ENCODE measurements at places on chromosomes 7 and 10.

GRCh38 chr7:25180592-25180923 is 47.7 kb downstream of the NPVF start:
- DNase-seq: no peak

GRCh38 chr7:45662018-45662417 is 87.8 kb downstream of the ADCY1 start:
- DNase-seq: no peak

DNA sequence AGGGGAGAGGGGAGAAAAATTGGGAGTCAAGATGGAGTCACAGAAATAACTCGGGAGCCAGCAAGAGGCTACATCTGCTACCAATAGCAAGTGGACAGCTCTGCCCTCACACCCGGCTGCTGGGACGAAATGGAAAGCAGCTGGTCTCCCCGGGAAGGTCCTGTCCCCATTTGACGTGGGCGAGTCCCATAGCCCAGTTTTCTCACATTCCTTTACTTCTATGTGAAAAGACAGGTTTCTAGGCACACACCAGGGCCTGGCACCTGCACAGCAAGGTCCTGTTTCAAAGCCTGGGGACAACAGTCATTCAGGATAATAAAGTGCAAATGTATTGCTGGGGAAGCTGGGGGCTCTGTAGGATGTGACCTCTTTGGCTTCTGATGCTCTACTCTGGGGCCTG is 162.6 kb downstream of the OAT start:
- DNase-seq: no peak

DNA sequence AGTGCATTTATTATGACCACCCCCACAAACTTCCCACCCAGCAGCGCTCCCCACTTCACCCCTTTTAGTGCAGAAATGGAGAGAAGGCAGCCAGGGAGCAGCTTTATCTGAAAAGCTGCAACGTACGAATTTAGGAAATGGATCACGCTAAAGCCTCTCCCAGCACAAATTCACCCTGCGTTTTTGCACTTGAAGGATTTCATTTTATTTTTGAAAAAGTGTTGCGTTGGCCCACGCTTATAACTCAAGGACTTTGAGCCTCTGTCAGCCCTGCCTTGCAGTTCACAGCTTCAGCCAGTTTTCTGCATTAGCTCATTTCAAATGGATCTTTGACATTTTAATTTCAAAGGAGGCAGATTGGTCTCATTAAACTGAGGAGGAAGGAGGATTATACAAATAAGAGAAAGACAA is 556.1 kb downstream of the KCNMA1 start:
- no peak for DNase-seq

GRCh38 chr7:34332006-34332405 is 326.0 kb upstream of the NPSR1 start:
- DNase-seq: no peak

- no peak for DNase-seq
These were observed 39.5 kb downstream of the LBX1 start for GRCh38 chr10:101189461-101190401.

- no peak for DNase-seq
These were observed 8.9 kb upstream of the NANOS1 start for GRCh38 chr10:119020627-119020946.

GRCh38 chr10:98745645-98746044 is 298.9 kb upstream of the HPS1 start:
- DNase-seq: no peak

- DNase-seq: no peak
These were observed 110.4 kb downstream of the RAMP3 start for GRCh38 chr7:45268013-45268412.

- DNase-seq: peak; percentile 13
These were observed 945 bp downstream of the ADD3 start for GRCh38 chr10:110008518-110009339.

- no peak for DNase-seq
These were observed 48.3 kb upstream of the STEAP1B start for GRCh38 chr7:22548313-22548712.

GRCh38 chr7:618539-619367 is 99.1 kb upstream of the PDGFA start:
- DNase-seq: no peak

- DNase-seq: peak; percentile 21
These were observed 44.3 kb downstream of the TRRAP start for GRCh38 chr7:98922392-98923187.

DNA sequence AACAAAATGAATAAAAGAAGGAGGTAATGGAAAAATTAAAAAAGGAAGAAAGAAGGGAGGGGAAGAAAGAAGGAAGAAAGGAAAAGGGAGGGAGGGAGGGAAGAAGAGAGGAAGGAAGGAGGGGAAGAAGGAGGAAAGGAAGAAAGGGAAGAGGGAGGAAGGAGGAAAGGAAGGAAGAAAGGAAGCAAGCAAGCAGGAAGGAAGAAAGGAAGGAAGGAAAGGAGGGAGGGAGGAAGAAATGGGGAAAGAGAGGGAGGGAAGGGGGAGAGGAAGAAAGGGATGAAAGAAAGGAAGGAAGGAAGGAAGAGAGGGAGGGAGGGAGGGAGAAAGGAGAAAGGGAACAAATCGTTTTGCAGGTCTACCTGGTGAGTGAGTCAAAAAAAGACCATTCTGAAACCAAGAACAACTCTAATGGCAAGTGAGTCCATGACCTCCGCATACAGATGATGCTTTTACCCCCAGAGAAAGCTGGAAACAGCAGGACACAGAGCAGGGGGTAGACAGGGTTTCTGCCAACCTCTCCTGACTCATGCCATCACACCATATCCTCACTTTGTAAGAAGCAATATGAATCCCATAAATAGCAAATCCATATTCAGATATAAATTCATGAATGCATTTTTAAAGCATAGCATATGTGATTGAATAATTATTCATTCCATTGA is 1112.9 kb upstream of the AUTS2 start:
- no peak for DNase-seq

DNA sequence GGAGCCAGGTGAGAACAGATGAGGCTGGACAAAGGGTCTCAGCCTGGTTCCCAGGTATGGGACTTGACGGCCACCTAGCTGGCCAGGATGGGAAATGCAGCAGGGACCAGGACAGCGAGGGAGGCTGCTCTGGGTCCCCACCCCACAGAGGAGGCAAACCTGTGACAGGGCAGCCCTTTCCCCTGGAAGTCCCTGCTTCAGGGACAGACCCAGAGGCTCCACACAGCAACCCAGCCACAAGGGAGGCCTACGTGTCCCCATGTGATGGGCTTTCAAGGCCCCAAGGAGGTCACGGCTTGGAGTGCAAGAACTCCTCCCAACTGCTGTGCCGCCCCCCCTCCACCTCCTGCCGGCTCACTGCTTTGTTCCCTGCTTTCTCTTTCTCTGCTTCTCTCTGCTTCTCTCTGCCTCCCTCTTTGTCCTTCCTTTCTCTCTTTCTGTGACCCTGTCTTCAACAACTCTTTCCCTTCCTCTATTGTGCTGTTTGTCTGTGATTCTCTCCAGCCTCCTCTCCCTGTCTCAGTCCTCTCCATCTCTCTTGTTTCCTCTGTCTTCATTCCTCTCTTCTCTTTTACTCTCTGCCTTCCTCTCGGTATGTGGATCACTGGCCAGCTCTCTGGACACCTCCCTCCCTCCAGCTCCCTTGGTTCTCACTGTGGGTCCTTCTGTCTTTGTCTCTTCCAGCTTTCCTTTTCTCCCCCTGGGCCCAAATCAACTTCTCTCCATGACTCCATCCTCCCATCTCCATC is 9.6 kb upstream of the EIF5AL1 start:
- DNase-seq: peak; percentile 40

- no peak for DNase-seq
These were observed 54.0 kb downstream of the CH25H start for GRCh38 chr10:89153116-89153515.

DNA sequence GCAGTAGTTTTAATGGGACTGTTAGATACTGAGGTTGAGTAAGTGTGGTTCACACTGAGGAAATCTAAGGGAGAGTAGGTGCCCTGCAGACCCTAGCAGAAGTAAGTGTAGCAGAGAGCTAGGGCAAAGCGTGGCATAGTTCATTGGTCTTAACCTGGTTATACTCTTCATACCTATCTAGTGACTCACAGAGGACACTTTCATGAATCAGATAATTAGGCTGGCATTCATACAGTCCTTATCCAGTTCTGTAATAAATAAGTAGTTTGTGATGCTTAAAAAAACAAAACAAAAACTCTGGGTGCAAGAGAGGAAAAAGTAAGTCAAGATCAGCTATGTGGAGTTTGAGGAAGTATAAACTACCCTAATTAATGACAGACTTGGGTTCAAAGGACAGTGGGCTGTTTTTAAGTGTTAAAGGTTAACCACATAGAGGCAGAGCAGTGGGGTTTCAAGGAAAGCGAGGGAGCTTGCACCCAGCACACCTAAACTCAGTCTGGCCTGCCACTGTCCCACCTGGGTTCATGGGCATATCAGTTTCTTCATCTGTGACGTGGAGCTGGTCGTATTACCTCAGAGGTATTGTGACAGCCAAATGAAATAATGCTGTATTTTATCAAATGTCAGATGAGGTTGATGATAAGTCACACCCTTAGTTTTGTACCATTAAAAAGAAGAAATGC is 27.1 kb downstream of the LMTK2 start:
- DNase-seq: peak; percentile 51

- DNase-seq: no peak
These were observed 56.2 kb upstream of the ATP6V0A4 start for GRCh38 chr7:138854115-138854645.

GRCh38 chr10:129442866-129443265 is 24.2 kb upstream of the MGMT start:
- DNase-seq: no peak

DNA sequence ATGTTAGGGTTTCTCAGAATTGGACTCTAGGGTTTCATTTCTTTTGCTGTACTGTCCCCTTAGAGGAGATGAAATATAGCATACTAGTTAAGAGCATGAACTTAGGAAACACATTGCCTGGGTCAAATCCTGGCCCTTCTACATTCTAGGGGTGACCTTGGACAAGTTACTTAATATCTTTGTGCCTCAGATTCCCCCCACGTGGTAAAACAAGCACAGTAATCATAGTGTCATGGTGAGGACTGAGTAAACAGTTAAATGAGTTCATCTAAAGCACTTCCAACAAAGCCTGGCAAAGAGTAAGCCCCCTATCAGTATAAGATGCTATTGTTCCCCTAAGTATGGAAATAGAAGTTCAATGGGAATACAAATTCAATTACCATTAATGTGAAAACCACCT is 5.1 kb downstream of the DPY19L1 start:
- no peak for DNase-seq

DNA sequence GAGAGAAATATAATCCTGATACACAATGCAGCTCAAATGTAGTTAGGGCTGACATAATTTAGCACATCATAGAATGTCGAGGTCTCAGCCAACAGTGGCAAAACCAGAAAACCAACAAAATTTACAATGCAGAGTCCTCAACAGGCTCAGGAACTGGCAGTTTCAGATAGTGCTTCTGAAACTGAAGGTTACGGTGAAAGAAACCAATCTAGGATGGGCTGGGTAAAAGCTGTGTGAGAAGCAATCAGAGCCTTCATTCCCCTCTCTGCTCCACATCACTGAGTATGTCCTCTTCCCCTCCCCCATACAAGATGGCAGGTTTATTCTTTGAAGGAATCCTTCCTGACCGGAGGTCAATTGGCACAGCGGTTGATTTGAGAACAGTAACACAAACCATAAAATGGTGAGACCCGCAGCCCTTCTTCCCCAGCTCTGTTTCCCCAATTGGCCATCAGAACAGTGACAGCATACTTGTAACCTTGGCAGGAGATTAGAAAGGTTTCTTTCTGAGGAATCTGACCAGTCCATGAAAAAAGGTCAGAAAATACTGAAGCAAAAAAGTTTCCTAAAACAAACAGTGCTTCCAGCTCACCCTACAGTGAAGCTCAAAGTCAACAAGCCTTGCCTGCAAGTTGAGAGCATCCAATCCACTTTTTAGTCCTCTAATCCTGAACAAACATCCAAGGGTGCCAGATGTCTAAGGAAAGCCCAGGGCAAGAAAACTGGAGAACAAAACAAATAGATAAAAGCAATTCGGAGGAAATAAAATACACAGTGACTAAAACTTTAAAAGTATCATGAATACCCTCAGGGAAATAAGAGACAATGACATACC is 53.9 kb upstream of the IL6 start:
- no peak for DNase-seq

GRCh38 chr7:23383225-23383624 is 84.1 kb downstream of the MALSU1 start:
- peak; percentile 53 for DNase-seq

- DNase-seq: no peak
These were observed 108.2 kb upstream of the MKLN1 start for GRCh38 chr7:131219312-131220041.

GRCh38 chr10:4931587-4931986 is 31.6 kb upstream of the AKR1C1 start:
- DNase-seq: no peak

DNA sequence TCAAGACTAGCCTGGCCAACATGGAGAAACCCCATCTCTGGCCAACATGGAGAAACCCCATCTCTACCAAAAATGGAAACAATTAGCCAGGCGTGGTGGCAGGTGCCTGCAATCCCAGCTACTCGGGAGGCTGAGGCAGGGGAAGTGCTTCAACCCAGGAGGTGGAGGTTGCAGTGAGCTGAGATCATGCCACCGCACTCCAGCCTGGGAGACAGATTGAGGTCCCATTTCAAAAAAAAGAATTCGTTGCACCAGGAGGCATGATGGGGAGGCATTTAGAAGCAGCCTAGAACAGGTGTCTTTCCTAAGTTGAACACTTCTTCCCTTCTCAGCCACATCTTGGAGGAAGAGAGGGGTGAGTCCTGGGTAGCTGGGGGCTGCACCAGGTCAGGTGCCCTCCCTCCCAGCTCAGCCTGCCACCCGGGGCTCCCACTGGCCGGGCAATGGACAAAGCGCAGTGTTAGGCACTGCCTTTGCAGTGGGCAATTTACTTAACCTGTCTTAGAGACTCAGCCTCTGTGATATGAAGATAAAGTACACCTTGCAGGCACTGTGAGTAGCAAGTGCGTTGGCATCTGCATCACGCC is 726.8 kb downstream of the PARD3 start:
- DNase-seq: no peak

DNA sequence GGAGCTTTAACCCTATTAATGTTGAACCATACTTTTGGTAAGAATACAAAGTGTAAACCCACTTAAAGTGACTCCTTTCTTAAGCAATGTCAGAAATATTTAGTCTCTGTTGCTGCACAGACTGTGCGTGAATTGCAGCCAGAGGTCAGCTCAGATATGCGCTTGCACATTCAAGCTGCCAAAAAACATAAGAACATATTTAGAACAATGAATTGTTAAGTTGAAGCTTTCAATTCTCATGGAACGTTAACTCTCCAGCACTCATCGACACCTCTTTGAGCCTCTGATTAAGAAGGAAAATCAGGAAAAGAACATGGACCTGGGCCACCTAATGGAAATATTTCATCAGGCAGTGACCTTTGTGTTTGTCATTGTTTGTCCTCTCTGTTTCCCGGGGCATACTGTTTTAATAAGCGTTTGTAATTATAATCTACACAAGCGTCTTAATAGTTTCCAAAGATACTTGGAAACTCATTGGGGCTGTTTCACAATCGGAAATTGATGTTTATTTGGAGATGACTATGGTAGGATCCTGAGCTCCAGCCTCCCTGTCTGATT is 193.0 kb upstream of the CELF2 start:
- DNase-seq: peak; percentile 94

DNA sequence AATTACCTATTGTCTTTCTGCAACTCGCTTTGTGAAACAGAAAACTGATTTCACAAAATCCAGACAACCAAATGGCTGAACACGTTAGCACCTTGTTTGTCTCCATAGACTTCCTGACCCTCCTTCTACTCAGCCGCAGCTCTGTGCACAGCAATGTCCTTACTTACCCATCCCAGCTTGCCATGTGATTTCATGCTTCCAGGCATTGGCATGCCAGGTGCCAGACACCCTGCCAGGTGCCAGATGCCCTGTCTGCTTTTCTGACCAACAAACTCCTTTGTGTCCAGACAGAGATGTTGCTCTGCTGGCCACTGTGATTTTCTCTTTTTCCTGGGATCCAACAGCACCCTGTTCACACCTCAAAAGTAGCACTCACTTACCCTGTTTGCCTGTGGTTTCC is 16.1 kb upstream of the FAM170B start:
- no peak for DNase-seq
